Stimulated activated CD4-positive, alpha-beta T cell treated with anti-CD3 and anti-CD28 coated beads, Interleukin-15, amount 100 ng/mL, for 48 hours (primary cell): ENCODE measurements at places on chromosomes 4 and X.

DNA sequence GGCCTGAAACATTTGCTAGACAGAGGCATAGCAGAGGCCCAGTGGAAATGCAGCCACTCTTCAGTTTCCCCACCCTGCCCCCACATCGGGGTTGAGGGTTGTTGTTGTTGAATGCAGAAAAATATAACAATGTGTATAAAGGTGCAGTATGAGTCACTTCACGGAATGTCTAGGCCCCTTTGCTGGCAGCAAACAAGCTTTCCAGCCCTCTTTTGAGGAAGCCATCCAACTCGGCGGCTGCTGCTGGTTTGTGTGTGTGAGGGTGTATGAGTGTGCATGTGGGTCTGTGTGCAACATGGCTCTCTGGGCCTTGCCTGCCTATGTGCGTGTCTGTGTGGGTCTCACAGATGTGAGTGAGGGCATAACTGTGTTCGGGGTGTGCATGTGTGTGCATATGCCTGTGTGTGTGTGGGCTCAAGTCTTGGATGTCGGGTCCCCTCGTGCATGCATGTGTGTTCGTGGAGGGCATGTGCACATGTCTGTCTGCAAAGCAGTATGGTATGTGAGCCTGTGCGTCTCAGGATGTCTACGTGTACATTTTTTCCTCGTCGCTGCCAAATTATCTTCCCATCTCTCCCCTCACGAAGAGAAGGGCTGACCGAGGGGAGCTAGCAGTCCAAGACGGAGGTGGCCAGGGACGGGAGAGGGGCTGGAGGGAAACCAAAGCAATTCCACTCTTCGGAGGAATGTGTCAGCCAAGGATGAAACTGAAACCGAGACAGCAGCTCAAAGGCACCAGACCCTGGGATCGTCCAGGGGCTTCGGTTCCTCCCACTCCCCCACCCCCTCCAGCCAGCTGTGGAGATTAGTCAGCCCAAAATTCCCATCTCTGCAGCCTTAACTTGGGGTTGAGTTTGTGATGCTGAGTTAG is 8.4 kb upstream of the ELF4 start:
- DNase-seq: no peak

DNA sequence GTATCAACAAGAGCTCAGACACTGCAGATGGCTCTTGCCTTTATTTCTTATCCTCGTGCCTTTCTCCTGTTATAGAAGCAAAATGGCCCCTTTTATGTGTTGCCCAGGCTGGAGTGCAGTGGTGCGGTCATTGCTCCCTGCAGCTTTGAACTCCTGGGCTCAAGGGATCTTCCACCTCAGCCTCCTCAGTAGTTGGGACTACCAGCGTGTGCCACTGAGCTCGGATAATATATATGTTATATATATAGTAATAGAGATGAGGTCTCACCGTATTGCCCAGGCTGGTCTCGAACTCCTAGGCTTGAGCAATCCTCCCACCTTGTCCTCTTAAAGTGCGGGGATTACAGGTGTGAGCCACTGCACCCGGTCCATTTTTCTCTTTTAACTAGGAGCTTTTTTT is 79.7 kb downstream of the TMEM131L start:
- no peak for DNase-seq

- DNase-seq: no peak
Measured at GRCh38 chrX:68761086-68761485, 67.7 kb upstream of the EFNB1 start.

GRCh38 chrX:118974088-118974907 is at the start of gene LONRF3:
Gene LONRF3 (plus strand): TSS chrX:118974618. CDS start chrX:118974781, 163 bp downstream.
- DNase-seq: no peak

GRCh38 chrX:79138658-79139241 is 5.7 kb upstream of the GPR174 start:
- DNase-seq: no peak

DNA sequence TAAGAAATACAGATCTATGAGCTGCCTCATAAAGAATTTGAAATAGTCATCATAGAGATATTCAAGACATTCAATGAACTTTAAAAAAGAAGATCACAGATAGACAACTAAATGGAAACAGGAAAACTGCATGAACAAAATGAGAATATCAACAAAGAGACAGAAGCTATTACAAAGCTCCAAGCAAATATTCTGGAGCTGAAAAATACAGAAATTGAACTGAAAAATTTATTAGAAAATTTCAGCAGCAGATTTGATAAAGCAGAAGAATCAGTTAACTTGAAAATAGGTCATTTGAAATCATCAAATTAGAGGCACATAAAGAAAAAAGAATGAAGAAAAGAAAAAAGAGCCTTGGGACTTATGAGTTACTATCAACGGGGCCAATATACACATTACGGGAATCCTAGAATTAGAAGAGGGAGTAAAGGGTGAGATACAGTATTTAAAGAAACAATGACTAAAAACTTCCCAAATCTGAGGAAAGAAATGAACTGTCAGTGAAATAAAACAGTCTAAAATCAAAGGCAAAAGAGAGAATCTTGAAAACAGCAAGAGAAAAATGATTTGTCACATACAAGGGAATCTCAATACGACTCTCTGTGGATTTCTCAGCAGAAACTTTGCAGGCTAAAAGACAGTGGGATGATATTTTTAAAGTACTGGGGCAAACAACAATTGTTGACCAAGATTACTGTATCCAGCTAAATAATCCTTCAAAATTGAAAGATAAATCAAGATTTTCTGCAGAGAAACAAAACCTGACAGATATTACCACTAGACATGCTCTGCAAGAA is 641.6 kb downstream of the ANKRD50 start:
- DNase-seq: no peak

GRCh38 chr4:23680671-23681518 is 209.0 kb downstream of the PPARGC1A start:
- DNase-seq: no peak

- no peak for DNase-seq
Measured at GRCh38 chr4:147492761-147493160, 11.9 kb downstream of the EDNRA start.

DNA sequence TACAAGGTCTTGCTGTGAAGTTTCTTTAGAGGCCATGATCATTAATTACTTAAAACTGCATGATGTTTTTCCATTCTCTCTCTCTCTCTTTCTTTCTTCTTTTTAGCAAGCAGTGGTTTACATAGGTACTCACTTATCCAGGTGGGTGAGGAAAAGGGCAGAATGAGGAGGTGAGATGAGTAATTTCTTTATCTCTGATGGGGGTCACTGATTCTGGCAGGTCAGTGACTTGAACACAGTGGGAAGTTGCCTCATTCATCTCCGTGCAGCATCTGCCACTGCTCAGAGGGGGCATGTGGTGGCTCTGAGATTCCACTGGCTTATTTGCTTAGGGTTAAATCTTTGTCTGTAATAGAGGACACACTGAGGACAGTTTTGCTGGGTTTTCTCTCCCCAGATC is 62.6 kb downstream of the FAM114A1 start:
- no peak for DNase-seq

GRCh38 chrX:43860646-43861370 is 21.4 kb downstream of the MAOB start:
- no peak for DNase-seq

DNA sequence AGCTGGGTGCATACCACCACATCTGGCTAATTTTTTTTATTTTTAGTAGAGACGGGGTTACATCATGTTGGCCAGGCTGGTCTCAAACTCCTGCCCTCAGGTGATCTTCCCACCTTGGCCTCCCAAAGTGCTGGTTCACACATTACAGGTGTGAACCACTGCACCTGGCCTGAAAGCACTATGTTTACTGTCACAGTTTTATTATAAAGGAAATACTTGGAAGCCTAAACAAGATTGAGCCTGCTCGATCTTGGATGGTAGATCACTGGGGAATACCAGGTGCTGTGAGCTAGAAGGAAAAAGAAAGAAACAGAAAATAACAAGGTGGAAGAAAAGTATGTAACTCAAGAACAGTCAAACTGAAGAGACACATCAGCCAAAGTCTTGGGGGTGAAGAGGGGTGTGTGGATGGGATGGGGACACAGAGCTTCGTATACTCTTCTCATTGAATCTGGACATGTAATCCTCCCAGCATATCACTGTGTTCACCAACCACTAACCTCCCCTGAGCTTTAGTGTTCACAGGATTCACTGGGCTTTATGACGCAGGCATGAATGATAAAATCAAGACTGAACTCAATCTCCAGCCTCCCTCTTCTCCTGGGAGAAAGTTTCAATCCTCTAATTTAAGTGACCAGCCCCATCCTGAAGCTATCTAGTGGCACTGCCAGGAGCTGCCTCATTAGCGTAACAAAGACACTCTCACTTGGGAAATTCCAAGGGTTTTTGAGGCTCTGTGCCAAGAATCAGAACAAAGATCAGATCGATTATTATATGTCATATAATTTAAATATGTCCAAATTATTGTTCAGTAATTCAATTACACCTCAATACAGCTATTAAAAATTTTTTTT is 40.9 kb downstream of the PDS5A start:
- no peak for DNase-seq

- DNase-seq: no peak
Measured at GRCh38 chr4:3801521-3801920, 35.3 kb downstream of the ADRA2C start.

DNA sequence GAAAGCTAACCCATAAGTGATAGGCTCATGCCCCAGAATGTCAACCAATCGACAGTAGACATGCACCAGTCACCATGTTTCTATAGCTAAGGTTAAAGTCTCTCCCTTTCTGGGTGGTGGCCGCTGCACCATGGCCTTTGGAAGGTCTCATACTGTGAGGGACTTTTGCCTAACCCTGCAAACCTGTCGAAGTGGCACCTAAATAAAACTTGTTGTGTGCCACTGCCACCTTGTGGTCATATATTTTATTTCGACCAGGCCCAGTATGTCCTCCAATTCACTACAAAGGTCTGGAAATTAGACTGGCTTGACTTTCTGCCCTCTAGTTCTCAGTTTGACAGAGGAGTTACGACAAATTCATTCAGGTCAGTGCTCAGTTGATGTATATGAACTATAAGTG is 163.1 kb downstream of the SMARCA1 start:
- DNase-seq: no peak

GRCh38 chrX:13094828-13095341 is 50.5 kb upstream of the FAM9C start:
- no peak for DNase-seq

DNA sequence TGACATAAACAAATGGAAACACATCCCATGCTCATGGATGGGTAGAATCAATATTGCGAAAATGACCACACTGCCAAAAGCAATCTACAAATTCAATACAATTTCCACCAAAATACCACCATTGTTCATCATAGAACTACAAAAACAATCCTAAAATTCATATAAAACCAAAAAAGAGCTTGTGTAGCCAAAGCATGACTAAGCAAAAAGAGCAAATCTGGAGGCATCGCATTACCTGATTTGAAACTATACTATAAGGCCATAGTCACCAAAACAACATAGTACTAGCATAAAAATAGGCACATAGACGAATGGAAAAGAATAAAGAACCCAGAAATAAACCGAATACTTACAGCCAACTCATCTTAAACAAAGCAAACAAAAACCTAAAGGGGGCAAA is 342.8 kb upstream of the AGA start:
- DNase-seq: no peak

- no peak for DNase-seq
Measured at GRCh38 chr4:56637791-56638190, 43.3 kb downstream of the HOPX start.

- DNase-seq: no peak
Measured at GRCh38 chrX:152276277-152276676, 137.9 kb upstream of the MAGEA10 start.

DNA sequence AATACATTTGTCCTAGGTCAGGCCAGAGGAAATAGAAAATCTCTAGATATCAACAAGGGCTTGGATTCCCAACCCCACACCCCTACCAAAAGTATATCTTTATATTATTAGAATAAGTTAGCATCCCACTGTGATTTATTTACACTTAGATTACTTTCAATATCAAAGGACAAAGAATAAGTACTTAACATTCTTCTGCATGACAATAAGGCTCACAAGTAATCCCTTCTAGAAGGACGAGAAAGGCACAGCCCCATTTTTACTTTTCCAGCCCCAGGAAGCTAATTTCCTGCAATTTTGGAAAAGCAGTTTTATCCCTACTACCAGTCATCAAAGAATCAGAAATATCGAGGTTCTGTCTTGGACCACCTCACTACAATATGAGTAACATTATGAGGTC is 14.1 kb upstream of the SLITRK2 start:
- no peak for DNase-seq

- DNase-seq: no peak
Measured at GRCh38 chr4:13983189-13983790, 355.8 kb upstream of the BOD1L1 start.

DNA sequence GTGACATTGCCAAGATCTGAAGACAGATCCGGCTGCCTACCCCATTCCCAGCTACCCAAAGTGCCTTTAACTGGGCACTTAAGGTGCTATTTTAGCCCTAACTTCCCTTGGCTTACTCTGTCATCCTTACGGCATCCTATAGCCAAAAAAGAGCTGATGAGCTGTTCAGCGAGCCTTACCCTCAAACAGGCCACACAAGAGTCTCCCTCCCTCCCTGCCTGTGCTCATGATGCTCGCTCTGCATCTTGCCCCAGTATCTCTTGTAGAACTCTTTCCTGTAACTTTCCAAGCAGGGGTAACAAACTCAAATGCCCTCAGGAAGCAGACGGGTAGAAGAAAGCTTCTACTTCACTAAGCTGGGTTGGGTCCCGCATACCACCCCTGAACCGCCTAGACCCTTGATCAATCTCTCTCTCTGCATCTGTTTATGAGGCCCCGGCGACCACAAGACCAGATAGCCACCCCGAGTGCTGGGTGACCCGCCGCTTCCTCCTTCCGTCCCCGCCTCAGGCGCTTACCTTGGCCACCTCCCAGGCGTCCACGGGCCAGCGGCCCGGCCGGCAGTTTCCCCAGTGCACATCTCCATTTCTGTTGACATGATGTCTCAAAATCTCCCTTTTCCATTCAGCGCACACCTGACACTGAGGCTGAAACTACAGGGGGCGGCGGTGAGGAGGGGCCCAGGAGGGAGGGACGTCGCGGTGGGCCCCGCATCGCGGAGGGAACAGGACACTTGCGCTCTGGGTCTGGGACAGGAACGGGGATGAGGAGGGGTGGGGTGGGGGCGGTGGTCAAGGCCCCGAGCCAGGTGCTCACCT is 663 bp downstream of the CXorf38 start:
- DNase-seq: no peak

DNA sequence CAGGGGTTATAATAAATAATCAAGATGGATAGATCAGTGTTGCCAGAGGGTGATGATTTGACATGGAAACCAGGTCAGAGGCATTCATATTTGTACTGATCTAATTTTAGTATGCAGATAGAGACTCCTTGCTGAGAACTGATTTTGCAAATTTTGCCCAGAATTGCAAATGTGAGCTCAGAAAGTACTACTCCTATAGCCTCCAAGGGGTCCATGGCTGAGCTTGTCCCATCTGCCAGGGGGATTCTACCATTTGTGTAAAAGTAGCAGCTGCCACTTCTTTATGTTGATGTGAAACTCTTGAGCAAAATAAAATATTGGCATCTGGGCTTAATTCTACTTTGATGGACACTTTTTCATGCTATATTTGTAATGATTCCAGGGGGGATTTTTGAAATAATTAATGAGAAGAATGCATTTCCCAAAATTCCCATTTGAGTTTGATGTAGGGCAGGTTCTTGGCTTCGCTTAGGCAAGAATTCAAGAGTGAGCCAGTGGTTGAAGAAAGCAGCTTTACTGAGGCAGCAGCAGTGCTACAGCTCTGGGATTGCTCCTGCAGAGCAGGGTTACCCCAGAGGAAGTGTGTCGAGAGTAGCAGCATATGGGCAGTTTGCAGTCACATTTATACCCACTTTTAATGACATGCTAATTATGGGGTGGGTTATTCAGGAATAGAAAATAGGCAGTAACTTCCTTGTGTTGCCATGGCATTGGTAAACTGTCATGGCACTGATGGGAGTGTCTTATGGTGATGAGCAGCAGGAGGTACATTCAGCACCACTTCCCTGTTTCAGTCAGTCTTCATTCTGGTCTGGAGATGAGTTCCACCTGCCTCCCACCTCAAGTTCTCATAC is 38.7 kb upstream of the DCLK2 start:
- no peak for DNase-seq
